ENCODE measurements at places on chromosomes 7 and 10.

DNA sequence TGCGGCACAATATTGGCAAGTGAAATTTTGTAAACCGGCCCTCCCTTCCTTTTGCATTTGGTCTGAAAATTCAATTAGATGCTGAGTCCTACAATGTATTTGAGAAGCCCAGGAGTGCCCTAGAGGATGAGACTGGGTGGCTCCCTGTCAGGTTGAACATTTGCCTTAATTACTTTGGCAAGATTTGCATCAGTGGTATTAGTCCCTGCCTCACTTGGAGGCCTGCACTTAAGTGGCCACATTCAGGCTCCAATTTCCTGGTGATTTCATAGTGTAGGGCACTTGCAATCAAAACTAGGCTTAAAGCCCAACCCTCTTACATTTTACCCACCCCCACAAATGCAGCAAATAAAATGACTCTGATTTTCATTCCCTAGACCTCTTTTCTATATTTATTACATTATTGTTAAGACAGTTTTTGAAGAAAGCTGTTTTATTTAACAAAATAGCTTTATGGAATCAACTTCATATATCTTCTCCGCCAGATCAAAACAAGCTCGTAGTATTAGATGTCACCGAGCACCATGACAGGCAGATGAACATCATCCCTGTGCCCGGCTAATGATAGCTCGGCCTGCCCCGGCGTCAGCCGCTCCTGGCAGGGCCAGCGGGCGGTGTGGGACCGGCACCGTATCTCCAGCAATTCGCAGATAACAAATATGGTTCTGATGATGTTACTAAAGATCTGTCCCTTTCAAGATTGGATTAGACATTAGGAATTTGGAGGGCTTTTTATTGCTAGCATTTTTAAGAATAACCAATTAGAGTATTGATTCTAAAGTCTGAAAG, 73.6 kb downstream of the EGFR start:
- no peak for DNase-seq

GRCh38 chr7:72265071-72265904, 146.8 kb downstream of the CALN1 start:
- no peak for DNase-seq

DNA sequence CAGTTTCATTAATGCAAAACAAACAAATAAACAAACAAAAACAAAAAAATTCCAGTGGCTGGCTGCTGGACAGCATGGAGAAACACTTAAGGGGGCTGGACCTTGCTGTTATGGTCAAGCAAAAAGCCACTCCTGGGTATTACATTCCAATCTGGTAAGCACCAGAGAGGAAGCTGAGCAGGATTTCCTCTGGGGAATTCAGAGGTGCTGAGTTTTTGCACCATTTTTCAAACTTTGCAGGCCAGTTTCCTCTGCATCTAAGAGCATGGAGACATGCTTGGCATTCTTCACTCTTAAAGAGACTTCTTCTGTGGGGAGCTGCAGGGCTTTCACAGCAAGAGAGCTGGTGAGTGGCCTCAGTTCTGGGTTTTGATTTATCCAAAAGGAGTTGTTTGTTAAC, 84.5 kb downstream of the FZD1 start:
- DNase-seq: no peak

DNA sequence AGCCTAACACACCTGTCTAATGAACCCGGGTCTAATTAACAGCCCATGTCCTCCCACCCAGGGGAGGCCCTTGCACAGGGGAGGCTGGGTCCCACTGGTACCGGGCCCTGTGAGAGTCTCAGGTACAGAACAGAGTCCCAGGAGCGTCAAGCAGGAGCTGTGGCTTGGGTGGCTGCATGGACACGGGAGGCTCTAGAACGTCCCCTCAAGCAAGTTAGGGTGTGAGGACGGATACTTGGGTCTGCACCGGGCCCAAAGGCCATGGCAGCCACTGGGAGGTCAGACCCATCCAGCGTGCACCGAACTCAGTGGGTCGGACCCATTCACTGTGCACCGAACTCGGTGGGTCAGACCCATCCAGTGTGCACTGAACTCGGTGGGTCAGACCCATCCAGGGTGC, 309.7 kb downstream of the DNAJB6 start:
- DNase-seq: no peak

GRCh38 chr7:69402696-69403095, 195.6 kb upstream of the AUTS2 start:
- DNase-seq: no peak

DNA sequence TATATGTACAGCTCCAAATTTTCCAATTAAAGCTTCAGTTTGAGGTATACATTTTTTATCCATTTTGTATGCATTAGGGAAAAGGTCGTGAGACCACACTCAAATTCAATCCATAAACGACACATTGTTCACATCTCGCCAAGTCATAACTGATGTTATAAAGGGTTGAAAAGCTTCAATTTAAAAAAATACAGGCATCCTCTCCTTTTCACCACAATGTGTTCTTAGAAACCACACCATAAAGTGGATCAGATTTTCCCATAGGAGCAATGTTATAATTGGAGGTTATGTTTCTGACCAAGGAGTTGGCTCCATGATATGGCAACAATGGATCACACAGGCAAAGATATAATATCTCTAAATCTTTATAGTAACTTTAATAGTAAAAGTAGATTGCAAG, 663.6 kb downstream of the PARD3 start:
- no peak for DNase-seq

GRCh38 chr7:30896036-30896435, 15.6 kb upstream of the AQP1 start:
- no peak for DNase-seq

DNA sequence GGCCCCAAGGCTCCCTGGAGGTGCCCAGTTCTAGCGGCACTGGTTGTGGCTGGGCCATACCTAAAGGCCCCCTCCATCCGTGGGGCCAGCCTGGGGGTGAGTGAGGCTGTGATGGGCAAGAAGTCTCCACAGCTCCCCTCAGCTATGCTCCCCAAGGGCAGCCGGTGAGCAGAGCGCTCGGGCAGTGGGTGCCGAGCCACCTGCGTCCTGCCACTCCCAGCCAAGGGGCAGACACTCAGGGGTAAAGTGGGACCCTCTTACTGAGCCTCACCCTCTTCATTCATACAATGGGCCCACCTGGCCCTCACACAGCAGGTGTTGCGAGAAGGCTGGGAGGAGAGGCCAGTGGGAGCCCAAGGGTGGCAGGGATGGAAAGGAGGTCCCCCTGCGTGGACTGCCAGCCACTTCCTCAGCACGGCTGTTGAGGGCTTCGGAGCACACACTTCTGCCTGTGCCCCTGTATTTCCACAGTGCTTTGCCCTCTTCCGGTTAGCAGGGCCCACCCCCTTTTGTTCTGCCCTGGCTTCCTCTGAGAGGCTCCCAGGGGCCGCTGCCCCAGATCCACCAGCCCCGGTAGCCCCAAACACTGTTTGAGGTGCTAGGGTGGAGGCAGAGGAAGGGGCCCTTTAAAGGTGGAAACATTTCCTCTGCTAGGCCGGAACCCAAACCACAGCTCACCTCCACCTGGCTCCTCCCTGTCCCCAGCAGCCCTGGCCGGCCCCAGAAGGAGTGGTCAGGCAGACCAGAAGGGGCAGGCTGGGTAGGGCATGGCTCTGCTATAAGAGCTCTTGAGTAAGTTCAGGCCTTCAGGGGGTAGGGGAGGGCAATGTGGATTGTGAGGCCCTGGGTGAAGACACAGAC, 16.4 kb upstream of the C10orf105 start:
- DNase-seq: peak; percentile 31

DNA sequence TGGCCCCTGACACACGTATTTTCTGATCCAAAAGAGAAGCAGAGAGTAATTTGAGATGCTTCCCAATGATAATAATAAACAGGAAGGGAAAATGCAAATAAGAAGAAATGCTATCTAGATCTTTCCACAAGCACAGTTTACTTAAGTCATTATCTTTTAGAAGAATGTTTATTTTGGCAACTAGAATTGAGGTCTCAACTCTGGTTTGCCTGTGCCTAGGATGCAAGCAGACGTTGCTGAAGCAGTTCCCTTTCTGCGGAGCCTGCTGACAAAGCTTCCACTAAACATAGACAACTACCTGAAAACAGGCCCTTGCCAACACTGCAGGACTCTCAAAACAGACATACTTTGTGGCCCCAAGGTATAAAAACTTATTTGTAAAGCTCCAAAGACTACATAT, 315.8 kb upstream of the POM121L12 start:
- DNase-seq: no peak

DNA sequence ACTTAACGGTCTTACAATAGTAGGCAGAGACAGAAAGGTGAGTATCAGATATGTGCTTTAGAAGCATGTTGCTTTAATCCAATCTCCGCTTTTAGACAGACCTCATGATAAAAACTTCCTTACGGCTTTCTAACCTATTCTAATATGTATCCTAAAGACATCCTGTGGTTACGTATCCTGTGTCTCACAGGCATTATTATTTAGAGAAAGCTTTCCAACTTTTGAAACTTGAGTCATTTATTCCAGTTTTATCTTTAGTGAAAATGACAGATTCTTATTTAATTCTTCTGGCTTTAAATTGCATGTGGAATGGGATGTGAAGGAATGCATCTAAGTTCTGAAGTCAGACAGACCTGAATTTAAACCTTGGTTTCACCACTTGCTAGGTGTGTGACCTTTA, 118.9 kb downstream of the OTUD1 start:
- no peak for DNase-seq

- no peak for DNase-seq
Observed at GRCh38 chr7:155291045-155291530, 6.6 kb upstream of the INSIG1 start.

DNA sequence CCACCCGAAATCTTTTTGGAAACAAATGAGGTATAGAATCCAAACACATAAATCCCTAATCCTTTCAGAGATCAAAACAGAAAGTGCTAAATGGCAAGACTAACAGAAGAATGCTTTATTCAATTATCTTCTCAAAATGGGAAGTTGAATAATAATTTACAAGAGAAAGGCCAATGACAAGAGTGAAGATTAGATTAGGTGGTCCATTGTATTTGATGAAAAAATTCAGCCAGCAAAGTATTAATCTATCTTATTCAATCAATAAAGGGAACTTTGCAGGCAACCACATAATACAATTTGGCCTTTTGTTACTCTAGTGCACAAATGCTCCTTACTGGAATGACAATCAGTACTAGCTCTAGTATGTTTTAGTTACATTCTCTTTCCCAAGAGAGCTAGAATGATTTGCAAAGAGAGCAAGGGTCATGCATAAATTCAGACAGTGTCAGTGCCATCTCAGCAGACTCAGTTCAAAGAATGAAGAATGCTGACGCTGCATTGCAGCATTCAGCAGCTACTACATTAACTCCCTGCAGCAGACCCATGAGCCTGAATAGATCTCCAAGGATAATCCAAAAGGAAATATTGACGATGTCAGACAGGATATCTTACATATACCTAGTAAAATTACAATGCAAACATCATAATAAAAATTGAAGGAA, 131.8 kb downstream of the ANK3 start:
- no peak for DNase-seq

GRCh38 chr7:151716323-151716722, 160.6 kb downstream of the PRKAG2 start:
- no peak for DNase-seq

GRCh38 chr10:43192884-43193283, 54.6 kb downstream of the CSGALNACT2 start:
- no peak for DNase-seq

DNA sequence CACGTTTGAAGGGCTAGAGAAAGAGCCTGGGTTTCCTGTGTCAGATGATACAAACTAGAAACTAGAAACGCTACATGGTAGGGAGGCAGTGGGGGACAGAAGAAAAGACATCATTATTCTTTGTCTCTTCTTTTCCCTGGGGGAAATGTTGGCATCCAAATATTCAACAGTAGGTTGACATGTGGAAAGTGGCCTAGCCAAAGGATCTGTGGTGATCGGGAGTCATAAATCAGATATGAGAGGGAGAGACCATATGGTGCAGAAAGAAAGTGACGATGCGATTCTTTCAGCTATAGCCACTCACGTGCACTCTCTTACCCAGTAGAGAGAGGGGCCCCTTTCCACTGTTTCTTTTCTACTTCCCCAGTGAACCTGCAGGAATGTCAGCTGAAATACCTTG, 964.7 kb downstream of the LRMDA start:
- no peak for DNase-seq

GRCh38 chr7:33742999-33743587, 162.2 kb upstream of the BMPER start:
- DNase-seq: no peak

- no peak for DNase-seq
Observed at GRCh38 chr7:55134786-55135185, 116.0 kb downstream of the EGFR start.

DNA sequence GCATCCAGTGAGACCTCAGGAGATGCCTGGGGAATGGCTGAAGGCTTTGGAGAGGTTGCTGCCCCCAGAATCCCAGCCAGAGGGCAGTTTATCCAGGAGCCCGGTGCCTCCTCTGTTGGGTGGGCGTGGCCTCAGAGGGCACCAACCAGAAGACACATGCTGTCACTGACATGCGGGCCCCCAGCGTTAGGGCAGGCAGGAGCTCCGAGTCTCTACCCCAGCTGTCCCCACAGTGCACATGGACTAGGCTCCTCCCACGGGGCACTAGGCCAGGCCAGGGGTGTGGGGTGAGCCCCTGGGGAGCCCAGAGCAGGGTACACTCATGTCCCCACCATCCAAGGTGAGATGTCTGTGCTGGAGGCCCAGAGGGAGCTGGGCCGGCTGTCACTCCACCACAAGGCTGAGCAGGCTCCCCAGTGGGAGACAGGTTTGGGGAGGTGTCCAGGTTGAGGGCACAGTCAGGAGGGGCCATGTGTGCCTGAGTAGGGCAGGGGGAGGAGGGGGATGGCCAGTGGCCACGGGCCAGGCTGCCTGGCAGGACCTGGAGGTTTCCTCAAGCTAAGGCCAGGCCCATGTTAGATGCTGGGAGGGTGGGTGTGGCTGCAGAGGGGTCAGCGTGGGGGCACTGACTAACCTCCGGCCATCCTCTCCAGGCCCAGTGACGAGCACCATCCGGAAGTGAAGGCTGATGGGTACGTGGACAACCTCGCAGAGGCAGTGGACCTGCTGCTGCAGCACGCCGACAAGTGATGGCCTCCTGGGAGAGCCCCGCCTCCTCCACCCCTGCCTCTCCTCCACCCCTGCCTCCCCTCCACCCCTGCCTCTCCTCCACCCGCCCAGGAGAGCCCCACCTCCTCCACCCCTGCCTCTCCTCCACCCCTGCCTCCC, 131.3 kb downstream of the FAM53B start:
- no peak for DNase-seq

DNA sequence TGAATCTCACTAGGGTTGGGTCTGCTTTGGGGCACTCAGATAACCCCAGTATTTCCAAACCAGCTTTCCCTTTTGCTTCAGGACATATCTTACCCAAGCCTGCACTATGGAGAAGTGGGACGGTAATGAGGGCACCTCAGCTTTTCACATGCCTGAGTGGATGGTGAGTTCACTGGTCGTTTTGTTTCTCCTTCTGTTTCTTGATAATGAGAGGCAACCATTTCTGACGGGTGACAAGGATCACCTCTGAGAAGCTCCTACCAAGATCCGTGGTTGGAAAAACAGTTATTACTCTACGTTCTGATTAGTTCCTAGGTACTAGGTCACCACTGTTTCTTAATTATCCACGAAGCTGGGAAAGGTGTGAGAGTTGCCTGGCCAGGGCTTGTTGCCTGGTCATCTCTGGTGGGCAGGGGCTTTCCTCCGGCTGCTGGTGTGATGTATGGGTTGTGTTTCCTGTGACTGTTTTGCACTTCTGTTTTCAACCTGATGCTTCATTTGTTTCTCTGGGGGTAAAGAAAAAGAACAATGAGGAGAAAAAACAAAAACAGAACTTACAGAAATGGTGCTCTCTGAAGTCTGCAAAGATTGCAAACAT, 65.7 kb upstream of the STRIP2 start:
- no peak for DNase-seq

Measured in stimulated activated CD8-positive, alpha-beta memory T cell treated with anti-CD3 and anti-CD28 coated beads, Interleukin-2, amount 100 ng/mL, for 1 hour (primary cell).